ENCODE measurements at places on chromosomes 5 and 9.
A peak's percentile ranks its signal among the peaks of the same experiment; 100 is the strongest.

GRCh38 chr5:96036301-96036700 lies 74.7 kb upstream of the ELL2 start:
- DNase-seq = no peak

- no peak for DNase-seq
Measured at GRCh38 chr9:69003051-69003450, 10.9 kb downstream of the PRKACG start.

DNA sequence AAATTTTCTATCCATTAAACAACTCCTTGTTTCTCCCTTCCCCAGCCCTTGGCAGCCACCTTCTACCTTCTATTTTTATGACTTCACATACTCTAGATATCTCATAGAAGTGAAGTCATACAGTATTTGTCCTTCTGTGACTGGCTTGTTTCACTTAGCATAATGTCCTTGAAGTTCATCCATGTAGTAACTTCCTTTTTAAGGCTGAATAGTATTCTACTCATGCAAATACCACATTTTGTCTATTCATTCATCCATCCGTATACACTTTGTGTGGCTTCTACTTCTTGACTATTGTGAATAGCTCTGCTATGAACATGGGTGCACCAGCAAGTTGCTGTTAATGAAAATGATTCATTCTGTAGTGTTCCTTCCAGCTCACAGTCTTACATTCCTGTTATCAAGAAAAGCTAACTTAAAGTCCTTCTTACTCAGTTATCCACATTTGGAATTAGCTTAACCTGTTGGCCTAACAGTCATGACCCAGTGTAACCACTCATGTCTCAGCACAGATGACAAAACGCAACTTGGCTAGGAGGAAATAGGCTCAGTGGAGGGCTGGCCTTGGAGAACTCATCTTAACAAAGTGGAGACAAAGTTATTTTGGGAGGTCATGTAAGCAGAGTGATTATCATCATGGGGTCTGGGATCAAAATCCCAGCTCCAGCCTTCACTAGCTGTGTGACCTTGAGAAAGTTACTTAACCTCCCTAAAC lies 129.7 kb upstream of the MAP3K1 start:
- DNase-seq = no peak

- DNase-seq = peak; percentile 65
Measured at GRCh38 chr5:61332358-61332749, 296 bp downstream of the ZSWIM6 start.

DNA sequence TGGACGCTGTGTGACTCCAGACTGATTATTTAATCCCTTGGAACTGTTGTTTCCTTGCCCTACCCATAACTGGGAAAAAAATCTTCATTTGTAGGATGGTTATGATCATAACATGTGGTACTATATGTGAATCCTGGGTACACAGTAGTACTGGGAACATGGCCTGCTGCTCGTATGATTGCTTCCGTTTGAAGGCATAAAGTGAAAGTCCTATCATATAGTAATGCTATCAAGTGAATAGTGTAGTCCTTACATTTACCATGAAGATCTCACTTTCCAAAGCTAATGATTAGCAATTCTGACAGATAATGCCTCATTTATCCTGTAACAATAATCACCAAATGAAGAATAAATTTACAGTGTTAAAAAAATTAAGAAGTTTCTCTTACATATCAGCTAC lies 53.2 kb downstream of the MEF2C start:
- no peak for DNase-seq

DNA sequence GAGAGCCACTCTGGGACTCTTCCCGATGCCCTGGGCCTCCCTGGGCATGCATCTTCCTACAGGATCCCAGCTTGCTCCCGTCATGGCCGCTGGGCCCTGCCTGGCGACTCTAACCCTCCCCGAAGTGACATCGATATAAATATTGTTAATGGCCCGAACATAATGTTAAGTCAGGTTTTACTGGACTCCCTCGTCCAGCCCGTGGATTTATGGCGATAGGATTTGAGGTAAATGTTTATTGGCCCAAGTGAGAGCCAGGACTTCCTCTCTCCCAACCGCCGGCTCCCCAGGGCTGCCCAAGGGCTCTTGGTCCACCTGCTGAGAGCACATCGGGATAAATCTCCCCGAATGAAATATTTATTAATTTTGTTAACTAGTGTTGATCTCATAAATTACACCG lies 246.3 kb downstream of the PBX3 start:
- no peak for DNase-seq

DNA sequence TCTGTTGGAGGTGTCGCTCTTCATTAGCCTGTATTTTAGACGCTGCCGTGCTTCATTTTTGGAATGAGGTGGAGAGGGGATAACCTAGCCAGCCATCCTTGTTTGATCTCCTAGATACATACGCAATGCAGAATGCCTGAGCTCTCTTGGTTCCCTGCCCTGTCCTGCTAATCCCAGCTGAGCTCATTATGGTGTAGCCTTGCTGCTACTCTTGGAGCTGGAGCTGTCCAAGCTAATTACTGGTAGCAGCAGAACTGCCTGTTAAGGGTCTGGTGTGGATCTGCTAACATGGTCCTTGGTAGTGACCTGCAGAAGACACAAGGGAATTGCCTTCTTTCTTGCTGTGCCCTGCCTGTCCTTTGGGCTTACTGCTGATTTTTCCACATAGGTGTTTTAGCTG lies 207.9 kb downstream of the CNTLN start:
- no peak for DNase-seq

- no peak for DNase-seq
Measured at GRCh38 chr5:7374186-7374585, 21.8 kb upstream of the ADCY2 start.

DNA sequence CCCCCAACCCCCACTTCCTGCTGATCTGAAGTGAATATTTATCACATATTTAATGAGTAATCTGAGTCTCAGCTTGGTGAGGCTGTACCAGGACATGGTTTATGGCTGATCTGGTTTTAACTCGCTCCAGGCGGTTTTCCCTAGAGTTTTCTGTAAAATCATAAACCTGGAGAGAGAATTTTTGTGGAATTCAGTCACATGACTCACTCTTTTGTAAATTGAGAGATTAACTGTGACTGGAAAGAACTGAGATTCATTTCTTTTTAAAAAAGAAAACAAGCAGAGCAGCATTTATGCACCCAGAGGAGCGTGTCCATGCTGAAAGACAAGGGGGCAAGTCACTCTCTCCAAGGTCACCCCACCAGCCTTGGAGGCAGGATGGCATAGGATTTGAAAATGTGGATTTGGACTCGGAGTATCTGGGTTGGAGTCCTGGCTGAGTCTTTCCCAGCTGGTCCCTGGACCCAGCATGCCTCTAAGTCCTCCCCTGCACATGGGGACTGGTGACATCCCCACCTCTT lies 81.8 kb downstream of the ZNF618 start:
- no peak for DNase-seq

- no peak for DNase-seq
Measured at GRCh38 chr5:124602925-124603650, 143.4 kb downstream of the ZNF608 start.
